ENCODE measurements at places on chromosomes 7 and 10.

- no peak for DNase-seq
Observed at GRCh38 chr7:47501406-47501805, 80.5 kb downstream of the TNS3 start.

DNA sequence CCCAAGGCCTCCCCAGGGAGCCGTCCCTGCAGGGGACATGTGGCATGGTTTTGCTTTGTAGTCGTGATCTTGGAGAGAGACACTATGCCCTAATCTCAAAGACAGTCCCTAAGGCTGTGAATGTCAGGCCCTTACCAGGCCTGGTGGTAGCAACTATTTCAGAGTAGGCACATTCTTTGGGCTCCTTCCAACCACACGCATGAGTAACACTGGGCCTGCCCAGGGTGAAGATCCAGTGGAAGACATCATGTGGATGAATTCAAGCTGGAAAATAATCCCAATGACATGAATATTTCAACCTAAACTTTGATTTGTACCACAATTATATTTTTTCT, 39.5 kb upstream of the INSIG1 start:
- DNase-seq = no peak

DNA sequence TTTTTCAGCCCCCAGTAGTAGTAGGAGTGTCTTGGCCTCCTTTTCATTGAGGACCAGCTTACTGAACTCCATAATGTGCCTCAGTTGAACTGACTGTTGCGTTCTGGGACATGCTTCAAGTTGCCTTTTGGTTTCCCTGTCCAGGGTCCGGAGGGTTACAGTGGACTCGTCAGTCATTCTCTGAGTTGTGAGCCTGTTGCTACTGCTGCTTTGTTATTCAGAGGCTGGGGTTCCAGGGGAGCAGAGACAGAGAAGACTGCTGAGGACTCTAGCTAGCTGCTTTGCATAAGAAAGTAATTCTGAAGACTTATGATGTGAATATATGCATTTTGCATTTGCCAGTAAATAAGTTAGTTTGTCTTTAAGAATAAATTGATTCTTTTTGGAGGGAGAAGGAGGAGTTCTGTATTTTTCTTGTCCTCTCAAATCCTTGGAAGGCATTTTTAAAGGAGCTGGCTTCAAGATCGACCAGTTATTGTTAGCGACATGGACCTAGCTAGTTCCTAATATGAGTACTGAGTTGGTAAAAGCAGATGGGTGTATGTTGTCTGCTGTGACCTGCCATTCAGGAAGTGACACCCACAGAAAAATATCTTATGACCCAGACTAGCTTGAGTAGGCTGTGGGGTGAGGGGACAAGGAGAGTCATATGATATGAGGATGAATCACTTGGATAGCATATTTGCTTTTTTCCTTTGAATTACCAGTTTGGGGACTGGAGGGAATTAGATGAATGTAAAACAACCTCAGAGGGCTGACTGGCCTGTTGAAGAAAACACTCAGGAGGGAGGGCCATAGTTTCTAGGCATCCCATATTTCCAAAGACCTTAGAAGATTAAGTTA, 8.3 kb downstream of the PI4K2A start:
- no peak for DNase-seq

DNA sequence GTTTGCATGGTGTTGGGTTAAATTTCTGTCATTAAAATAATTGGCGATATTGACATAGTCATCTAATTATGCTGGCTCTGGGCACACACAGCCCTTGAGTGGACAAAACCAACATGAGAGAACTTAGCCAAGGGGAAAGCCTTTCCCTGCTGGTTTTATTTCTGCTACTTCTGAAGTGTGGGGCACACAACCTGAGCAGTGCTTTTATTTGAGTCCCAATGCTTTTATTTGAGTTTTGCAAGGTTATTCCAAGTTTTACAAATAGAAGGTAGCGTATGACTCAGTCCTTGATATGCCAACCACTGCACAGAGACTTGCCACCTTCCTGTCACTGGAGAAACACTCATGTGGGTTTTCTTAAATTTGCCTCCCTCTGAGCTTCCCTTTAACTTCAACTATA, 145.7 kb downstream of the EGFR start:
- no peak for DNase-seq

DNA sequence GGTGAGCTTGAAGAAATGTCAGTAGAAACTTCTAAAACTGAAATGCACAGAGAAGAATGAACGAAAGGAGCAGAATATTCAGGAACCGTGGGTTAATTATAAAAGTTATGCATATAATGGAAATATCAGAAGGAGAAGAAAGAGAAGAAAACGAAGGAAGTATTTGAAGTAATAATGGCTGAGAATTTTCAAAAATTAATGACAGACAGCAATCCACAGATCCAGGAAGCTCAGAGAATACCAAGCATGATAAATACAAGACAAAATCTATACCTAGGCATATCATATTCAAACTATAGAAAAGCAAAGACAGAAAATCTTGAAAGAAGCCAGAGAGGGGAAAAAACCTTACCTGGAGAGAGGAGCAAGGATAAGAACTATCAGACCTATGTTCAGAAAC, 16.5 kb upstream of the MCM10 start:
- DNase-seq = no peak

DNA sequence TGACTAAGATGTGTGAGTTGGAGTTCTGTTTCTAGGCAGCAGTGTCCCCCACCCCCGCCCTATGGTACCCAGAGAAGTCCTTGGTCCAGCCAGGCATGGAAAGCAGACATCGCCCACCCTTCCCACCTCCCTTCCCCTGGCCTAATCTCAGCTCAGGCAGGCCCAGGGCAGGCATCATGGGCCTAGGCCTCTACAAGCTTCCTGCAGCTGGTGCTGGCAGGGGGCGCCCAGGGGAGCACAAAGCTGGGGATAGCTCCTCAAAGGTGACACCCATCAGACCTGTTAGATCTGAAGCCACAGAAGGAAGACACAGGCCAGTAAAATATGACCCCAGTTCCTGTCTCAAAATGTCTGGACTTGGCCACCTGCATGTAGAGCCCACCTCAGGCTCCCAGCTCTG, 18.9 kb upstream of the UNC5B start:
- no peak for DNase-seq

DNA sequence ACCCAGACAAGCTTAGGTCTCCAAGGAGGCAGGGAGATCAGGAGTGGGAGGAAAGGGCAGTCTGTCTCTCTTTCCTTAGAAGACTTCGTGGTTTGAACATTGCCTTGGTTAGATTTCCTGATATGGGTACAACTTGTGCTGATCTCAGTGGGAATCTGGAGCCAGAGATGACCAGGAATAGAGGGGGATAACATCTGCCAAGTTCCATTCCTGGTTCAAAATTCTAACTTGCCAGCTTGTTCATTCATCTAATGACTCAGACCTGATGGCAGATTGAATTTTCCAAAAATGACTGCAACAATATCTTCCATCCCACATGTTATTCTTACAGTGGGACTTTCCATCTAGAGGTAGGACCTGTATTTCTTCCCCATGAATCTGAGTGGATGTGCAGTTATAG, 394.3 kb upstream of the PODXL start:
- DNase-seq = no peak

- no peak for DNase-seq
Observed at GRCh38 chr10:78952030-78952429, 116.7 kb upstream of the ZMIZ1 start.

DNA sequence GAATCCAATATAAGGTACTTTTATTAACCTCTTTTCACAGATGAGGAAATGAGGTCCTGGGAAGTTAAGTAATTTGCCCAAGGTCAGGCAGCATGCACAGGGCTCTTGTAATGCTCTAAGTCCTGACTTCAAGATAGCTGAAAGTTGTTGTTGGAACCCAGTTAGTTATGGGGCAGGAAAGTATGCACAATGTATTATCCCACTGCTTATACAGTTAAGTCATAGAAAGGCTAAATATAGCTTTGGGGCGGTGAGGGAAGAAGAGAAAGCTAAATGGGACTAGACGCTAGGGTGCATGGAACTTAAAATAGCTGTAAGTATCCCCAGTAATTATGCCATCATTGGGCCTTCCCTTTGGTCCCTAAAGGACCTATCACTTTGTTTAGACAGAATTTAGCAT, 9.2 kb downstream of the GLCCI1 start:
- DNase-seq = no peak

DNA sequence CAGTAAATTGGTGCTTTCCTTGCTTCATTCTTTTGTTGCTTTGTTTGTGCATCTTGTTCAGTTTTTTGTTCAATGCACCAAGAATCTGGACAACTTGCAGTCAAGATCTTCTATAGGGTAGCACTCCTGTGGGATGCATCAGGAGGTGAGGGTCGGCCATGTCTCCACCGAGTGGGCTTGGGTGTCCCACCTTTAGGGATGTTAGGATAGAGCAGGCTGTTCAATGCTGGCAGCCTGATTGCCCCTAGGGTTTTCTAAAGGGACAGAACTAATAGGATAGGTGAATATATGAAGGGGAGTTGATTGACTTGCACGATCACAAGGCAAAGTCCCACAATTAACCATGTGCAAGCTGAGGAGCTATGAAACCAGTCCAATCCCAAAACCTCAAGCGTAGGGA, 109.9 kb downstream of the GLRX3 start:
- DNase-seq = no peak

DNA sequence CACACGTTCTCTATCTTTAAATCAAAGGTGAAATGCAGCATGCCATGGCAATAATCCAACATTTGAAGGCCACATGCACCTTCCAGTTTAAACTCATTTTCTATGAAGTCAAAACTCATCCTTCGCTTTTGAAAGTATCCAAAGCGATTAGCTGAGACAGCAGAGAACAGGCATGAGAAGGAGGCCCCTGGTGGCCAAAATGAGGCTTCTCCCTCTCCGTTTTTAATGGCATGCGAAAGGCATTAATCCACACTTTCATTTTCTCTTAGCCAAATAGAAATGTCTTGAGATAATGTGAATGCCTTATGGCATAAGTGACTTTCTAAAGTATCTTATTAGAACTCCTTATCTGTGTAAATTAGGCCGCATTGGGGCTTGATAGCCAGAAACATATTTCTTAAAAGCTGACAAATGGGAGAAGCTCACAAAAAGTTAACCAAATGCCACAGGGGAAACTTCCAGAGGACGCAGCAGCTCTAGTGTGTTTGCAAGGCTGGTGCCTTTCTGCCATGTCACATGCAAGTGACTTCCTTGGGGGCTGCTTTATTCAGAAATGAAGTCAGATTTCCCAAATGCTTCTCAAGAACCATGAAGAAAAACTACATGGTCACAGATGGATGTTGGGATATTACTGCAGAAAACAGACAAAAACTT, 1189.6 kb downstream of the SORCS1 start:
- no peak for DNase-seq

DNA sequence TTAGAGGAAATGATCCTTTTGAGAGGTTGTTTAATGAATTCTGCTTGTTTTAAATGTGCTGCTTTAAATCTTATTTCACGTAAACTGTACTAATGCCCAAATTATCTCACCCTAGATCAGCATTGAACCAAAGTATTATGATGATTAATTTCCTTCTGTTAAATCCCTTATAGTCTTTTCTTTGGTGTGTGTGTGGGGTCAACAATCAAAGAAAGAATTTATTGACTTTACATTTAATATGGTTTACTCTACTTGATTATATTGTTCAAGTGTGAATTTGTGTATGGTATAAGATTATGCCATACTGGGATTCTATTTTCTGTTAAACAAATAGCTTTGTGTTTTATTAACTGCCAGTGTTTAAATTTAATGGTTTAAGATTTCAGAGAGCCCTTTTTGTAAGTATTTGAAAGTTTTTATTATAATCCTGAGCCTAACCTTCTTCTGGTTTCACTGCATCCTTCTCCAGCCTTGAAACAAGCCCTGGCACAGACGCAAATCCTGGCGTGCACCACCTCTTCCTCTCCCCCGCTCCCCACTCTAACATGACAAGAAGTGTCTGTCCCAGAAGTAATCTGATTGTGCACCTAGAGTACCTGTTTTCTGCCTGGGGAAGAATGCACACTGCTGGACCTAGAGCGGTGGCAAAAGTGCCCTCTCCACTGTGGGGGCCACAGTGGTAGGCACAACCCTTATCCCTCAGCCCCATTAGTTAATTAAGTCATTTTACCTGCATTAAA, 70.6 kb downstream of the KAT6B start:
- DNase-seq = no peak

DNA sequence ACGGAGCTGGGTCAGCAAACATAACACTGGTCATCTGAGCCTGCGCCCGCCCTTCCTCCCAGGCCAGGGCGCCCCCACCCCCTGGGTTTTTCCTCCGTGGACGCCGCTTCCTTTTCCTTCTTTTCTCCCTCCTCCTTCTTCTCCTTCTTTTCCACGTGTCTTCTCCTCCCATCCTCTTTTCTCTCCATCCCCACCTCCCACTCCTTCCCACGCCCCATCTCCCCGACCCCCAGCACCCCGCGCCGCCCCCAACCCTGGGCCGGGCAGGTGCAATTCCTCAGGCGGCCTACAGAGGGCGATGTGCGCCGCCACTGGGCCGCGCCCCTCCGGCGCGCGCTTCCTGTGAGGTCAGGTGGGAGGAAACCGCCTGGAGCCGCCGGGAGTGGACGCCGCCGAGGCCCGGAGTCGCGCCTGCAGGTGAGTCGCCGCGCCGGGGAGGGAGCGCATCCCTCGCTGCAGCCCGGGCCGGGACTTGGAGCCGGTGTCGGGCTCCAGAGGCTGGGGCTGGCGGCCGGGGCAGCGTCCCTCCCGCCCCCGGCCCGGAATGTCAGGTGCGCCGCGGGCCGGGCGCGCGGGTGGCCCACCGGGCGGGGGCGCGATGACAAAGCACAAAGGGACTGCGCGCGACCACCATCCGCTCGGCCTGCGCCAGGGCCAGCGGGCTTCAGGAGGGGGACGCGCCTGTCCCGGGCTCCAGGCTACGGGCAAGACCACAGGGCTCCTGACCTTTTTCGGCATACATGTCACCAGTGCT, at the start of gene FAM241B:
TSS of gene FAM241B (plus strand) at position 351 of the 754 bp plus-strand sequence. CDS start 1,497 bp downstream, outside the sequence.
- DNase-seq = no peak

DNA sequence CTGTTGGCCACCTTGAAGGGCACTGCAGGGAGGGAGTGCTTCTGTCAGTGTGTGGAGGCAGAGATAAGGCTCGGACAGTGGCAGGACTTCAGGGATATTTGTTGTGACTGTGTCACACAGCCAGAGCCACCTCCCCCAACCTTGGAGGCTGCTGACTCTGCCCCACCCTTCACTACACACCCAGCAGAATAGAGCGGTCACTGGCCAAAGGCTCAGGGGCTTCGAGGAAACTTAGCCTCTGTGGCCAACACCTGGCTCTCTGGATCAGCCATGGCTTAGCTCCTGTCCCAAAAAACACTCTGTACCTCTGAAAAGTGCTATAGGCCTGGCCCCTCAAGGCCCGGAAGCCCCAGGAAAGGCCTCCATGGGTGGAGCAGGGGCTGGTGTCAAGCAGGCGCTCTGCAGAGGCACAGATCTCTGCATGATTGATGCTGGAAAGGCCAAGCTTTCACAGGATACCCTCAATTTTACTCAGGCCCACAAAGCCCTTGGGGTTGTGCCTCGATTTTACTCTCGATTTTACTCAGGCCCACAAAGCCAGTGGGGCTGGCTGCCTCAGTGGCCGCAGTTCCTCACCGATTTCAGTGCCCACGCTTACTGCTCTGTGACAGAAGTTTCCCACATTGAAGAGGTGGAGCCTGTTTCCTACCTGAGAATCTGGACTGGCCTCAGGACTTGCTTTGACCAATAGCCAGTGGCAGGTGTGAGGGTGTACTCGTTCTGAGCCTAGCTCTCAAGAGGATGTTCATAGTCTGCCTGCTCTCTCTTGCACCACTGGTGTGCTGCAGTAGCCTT, 113.2 kb upstream of the GPR26 start:
- no peak for DNase-seq
